ENCODE measurements at places on chromosomes 3 and 15. TPM values are rescaled to one million over a fixed set of nuclear protein-coding genes. Genes with fewer than 3 reads are reported as not detected.

RAB6B gene
- total RNA-seq = 8.2 TPM

- DNase-seq = no peak
These were observed 18.4 kb upstream of the BCHE start for GRCh38 chr3:165855581-165855980.

DNA sequence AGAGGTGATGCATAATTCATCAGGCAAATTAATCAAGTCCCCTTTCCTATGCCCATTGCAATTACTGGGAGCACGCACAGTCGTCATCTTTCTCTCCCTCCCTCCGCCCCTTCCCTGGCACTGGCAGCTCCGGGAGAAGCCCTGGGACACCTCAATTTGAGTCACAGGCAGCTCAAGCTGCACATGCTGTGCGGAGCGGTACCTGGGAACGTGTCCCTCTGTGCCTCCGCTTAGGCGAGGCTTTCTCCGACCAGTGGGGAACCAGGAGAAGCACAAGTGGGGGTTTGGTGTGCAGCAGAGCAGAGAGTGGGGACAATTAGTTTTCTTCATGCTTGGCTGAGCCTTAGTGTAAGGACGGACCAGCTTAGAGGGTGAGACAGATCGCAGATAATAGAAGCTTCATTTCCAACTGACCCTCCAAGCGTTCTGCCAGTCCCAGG is 88.3 kb downstream of the SOX14 start:
- no peak for DNase-seq

LTF gene
- 1.5 TPM for total RNA-seq

- no peak for DNase-seq
These were observed 39.3 kb downstream of the C2CD4A start for GRCh38 chr15:62106096-62106495.

GRCh38 chr3:69542805-69543429 is 157.0 kb upstream of the FRMD4B start:
- no peak for DNase-seq

GRCh38 chr3:11236588-11237461 is 35.4 kb upstream of the ATG7 start:
- peak; percentile 61 for DNase-seq

- no peak for DNase-seq
These were observed 49.0 kb upstream of the GOLGA8J start for GRCh38 chr15:30033763-30034162.

DNA sequence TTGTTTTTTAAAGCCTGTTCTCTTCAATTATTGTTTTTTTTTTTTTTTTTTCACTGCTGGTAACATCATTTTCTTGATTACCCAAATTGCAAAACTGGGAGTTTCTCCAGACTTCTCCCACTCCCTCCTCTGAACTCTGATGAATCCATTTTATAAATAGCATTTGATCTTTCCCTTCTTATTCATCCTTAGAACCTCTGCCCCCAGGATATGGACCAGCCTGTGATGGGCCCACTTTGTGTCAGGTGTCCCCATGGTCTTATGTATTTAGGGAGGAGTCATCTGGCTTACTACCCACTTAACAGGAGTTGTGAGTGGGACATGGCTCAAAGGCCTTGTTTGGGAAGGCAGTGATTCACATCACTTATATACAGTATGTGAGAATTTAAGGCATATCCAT is 57.7 kb downstream of the REC114 start:
- no peak for DNase-seq

DNA sequence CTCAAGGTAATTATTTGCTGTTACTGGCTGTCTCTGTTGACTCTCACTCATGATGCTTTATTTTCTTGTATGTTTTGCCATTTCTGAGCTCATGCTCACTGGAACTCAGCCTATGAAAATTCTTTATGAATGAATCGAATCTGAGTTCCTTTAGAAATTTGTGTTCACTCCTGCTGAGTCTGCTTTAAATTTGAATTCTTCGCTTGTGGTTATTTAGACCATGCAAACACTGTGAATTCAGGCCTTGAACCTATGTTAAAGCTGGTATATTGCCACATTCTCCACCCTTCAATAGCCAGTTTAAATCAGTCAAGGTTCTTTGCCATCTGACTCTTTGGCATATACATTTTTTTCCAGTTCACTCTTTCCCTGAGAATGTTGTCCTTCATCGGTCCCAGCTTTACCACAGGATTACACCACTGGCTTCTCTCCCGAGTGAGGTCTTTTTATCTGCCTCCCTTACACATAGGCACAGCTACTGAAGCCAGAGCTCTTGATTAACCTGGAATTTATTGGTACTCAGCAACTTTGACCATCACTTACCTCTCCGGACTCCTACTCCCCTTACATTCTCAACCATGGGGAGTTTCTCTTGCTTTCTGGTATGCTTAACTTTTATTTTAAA is 400.6 kb downstream of the VPS13C start:
- no peak for DNase-seq

- no peak for DNase-seq
These were observed 14.2 kb upstream of the CAND2 start for GRCh38 chr3:12782172-12782815.

MEGF11 gene
- not detected for total RNA-seq

CILP gene
- total RNA-seq = 5.4 TPM

- DNase-seq = no peak
These were observed 2.4 kb downstream of the RBPMS2 start for GRCh38 chr15:64772964-64773363.

PLA2G4E gene
- total RNA-seq = 0.34 TPM

- no peak for DNase-seq
These were observed 113.1 kb downstream of the ABI3BP start for GRCh38 chr3:100880072-100880471.

ABHD5 gene
- total RNA-seq = 19.3 TPM

RAP2B gene
- 14.9 TPM for total RNA-seq

- DNase-seq = no peak
These were observed 356.0 kb upstream of the RBMS3 start for GRCh38 chr3:28924744-28925360.

TMCO5A gene
- not detected for total RNA-seq

- peak; percentile 12 for DNase-seq
These were observed 7.2 kb downstream of the ISG20 start for GRCh38 chr15:88646088-88646405.

CADPS gene
- total RNA-seq = 1.1 TPM

DNA sequence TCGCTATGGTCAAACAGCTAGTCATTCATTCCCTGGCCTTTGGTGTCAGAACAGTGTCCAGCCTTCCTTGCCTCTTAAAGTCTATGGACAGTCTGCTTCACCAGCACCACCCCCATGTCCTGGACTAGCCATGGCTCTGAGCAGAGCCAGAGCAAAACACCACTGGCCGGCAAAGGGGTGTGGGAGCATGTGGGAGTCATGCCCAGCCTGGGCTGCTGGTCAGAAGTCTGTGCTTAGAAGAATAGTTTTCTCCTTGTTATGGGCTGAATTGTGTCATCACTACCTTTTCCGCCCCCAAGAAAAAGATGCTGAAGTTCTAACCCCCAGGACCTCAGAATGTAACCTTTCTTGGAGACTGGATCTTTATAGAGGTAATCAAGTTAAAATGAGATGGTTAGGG is 132.9 kb upstream of the LPP start:
- DNase-seq = no peak

DNA sequence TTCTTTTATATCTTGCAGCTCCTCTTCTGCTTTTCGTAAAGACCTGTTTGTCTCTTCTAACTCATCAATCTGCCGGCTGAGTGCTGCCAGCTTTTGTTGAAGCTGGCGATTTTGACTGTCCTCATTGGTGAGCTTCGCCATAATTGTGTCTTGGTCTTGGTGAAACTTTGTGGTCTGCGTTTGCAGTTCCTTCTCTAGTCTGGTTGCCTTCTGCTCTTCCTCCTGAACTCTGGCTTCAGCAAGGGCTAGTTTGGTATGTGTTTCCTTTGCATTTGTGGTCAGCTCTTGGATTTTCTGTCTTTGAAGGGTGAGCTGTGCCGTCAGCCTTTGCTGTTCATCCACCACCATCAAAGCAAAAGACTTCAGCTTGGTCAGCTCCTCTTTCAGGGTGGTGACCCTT is 32.9 kb downstream of the CMSS1 start:
- no peak for DNase-seq

DNA sequence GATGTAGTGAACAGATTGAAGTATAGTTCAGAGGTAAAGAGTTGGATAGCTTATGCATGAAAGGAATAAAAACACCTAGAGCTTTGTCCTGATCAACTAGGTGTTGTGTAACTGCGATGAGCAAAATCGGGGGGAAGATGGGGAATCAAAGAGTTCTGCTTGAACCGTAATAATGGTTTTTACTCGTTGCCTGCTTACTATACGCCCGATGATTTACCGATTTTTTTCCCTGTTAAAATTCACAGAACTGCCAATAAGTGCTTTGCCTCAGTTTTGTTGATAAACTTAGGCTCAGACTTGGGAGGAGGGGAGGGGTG is 783 bp upstream of the DNAJB11 start:
- DNase-seq = no peak

DNA sequence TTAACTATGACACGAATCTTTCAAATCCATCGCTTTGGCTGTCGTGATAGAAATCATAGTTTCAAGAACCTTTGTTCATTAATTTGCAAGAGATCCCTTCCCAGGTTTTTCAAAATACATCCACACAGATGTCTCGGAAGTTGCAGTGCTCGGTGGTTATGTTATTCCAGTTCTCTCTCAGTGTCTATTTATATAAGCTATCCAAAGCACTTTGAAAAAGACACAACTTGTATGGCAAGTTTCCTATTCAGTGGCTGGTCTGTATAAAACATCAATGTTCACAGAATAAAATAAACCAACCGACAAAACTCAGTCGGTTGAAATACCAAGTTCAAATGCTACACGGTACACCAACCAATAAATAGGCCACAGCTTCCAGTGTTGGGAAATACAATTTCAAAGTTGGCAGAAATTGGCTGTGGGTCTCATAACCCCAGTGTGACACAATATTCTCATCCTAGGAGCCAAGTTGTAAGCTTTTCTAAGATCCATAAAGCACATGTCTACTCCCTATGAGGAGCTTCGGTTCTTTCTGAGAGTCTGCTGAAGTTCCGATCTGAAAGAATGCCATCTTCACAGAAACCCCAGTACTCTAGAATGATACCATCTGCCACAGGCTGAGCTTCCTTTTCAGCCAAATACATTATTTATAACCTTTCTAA is 23.7 kb downstream of the SATB1 start:
- DNase-seq = no peak

ROPN1 gene
- total RNA-seq = not detected

GRCh38 chr15:84761607-84762131 is 13.3 kb downstream of the ZNF592 start:
- no peak for DNase-seq

Measured in ureter (tissue), 1 donor.